A549 (cell line): ENCODE measurements at places on chromosomes 4 and X. TPM values are rescaled to one million over a fixed set of nuclear protein-coding genes. Genes with fewer than 3 reads are reported as not detected.
A peak's percentile ranks its signal among the peaks of the same experiment; 100 is the strongest.

DNA sequence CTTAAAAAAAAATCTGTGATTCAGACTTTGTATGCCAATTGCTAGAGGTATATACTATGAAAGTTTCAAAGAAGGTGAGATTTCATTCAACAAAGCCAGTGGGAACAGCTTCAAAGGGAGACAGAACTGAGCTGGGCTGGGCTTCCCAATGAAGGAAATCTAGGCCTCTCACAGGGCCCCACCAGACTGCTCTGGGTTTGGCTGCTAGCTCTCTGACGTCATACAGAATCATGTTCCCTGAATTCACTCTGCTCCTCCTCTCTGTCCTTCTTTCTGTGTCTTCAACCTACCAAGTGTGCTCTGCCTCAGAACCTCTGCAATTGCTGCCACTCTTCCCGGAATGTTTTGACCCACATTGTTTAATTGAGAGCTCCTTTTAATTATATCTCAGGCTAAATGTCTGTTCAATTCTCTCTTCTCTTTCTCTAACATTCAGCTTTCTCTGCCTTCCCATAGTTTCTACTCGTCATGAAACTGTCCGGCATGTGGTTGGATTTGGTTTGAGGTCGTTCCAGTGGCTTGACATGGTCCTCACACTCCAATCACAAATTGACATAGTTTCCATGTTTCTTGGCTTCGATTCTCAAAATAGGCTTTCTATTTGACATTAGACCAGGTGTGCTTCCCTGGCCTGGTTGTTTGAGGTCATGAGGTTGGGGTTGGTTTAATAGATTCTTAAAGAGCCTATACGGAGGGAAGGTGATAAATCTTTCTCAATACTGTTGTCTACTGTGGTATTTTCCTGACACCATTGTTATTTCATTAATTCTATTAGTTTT is 282.1 kb upstream of the EMCN start:
- DNase-seq: no peak

DNA sequence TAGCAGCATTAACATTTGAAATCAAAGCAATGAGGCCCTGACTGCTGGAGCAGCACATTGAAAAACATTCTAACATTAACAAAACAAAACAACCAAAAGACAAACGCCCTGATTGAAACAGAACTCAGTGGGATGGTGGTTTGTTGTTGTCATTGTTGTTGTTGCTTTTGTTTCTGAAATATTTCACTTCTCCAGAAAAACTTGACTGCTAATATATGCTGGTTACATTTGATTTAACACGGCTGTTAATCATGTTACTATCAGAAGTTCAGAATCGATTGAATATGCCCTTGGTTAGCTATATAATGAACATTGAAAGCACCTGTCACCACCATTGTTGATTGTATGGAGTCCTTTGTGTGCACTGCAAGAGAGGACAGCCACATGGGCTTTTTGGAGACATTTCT is 790.4 kb upstream of the GALNTL6 start:
- DNase-seq: no peak

The AFM gene
- not detected in 3 replicates for polyA plus RNA-seq

GRCh38 chrX:70636218-70636617 is 191.6 kb downstream of the DLG3 start:
- no peak for DNase-seq

DNA sequence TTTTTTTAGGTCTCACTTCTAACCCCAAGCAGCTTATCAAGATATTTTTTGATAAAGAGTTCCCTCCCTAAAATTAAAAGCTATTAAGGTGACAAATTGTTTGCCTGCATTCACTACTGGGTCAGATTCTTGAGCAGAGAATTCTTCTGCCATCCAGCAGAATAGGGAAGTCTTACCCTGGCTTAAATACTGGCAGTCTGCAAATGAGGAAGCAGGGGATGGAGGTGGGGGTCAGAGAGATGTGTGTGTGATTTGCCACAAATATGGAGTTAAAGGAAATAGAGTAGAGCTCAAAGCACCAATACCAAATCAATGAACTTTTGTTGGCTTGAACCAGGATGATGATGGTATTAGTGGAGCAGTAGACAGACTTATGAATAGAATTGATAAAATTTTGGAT is 122.2 kb downstream of the ANXA5 start:
- no peak for DNase-seq

The FAM156A gene
- 19.8 to 24.8 TPM (median 20.1 TPM) in 3 replicates for polyA plus RNA-seq

The PPARGC1A gene
- polyA plus RNA-seq: 0.04 to 0.07 TPM (median 0.07 TPM) in 3 replicates

GRCh38 chr4:148834804-148835631 is 392.8 kb upstream of the NR3C2 start:
- DNase-seq: peak; percentile 6

The NSG1 gene
- 0.25 to 0.49 TPM (median 0.26 TPM) in 3 replicates for polyA plus RNA-seq

The MAGEA8 gene
- polyA plus RNA-seq: not detected in 3 replicates

The SUPT20HL2 gene
- not detected in 3 replicates for polyA plus RNA-seq

DNA sequence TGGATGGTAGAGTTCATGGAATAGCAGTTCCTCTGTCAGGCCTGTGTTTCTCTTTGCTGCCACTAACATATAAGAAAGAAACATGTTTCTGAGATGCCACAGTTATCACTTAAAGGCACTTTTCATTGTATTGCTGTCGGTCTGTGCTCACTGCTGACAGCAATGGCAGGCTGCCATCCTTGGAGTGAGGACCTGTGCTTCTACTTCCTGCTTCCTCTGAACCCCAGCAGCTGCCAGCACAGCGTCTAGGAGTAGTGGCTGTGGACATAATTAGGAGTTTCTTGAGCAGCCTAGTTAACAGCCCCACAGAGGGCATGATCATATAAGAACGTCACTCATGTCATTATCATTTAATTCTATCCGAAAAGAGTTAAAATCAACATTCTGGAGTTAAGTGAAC is 30.5 kb downstream of the F11 start:
- no peak for DNase-seq

DNA sequence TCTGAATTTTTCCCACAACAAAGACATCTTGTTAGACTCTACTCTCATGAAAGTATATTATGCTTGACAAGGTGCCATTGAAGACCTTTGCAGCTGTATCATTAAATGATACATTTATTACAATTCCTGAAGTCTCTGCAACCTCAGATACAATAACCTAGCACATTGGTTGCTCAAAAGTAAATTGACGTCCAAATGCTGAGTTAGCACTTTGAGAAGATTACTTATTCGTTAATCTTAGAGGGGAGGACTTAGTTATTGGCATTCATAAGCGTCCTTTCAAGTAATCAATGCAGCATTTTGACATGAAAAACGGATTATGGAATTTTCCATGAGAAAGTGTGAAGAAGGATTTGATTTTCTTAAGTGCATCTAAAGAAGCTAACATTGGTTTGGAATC is 151.6 kb downstream of the ARSF start:
- no peak for DNase-seq

The ATOH1 gene
- not detected in 3 replicates for polyA plus RNA-seq

The CLTRN gene
- polyA plus RNA-seq: 0.46 to 0.84 TPM (median 0.76 TPM) in 3 replicates

The OCRL gene
- polyA plus RNA-seq: 22.4 to 23.9 TPM (median 22.4 TPM) in 3 replicates

DNA sequence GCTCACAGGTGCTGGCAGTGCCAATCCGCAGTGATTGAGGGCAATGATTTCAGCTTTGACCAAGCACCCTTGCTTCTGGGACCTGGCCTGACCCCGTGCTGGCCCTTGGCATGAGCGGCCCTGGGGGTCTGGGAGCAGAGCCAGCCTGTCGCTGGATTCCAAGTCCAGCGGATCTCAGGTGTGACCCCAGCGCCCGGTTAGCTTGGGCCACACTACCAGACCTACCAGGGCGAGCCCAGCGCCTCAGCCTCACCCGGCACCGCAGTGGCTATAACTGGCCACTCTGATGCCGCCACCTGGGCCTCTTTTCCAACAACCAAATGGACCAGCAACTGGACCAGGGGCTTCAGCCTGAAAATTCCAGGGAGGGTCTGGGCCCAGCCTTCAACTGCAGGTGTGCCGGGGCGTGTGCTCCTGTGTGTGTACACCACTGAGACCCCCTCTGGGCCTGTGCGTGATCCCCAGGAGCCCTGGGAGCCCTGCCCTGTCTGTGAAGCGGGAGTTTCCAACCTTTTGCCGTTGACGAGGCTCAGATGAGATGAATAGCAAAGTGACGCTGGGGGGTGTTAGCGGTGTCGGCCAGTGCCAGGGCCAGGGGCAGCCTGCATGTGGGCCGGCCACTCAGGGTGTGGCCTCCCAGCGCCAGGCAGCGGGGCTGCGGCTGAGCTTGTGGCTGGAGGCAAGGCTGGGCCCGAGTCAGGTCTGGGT is 658 bp downstream of the SH3TC1 start:
- no peak for DNase-seq

The CCKAR gene
- not detected in 3 replicates for polyA plus RNA-seq

The DCAF12L1 gene
- not detected in 3 replicates for polyA plus RNA-seq

The STARD8 gene
- 1.2 to 1.7 TPM (median 1.5 TPM) in 3 replicates for polyA plus RNA-seq
